ENCODE measurements at places on chromosomes 13 and 19.

DNA sequence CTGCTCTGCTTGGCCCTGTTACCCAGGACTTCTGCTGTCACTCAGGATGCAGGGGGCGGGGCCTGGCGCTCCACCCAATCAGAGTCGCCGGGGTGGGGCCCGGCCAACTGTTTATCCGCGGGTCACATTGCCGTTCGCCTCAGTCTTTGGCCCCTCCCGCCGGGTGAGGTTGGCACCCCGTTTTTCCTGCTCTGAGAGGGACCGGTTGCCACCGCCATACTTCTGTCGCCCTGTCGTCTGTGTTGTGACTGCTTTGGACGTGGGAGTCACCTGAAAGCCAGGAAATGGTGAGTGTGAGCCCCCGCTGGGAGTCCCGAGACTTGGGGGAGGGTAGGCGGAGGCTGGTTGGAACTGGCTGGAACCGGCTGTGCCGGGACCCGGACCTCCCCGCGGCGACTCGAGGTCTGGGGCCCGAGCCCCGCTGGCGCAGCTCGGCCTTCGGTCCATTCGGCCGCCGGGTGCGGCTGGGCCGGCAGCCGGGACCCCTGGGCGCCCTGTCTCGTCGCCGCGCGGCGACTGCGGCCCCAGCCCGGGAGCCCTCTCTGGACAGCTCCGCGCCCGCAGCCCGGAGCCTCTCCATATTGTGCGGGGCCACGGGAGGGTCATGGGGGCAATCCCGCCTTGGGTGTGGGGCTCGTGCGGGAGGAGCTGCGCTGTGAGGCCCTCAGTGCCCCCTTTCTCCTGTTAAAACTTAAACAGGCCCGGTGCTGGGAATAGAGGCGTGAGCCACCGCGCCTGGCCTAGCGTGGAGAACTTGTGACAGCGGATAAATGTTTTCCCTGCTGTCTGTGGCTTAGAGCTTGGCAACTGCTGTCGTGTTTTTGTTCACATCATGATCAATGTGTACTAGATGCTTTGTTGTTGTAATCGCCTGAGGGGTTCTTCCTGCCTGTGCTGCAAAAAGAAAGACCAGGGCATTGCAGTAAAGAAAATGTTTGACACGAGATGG is at the start of gene ZNF844:
ZNF844 (plus strand) TSS at position 142 of the 949 bp plus-strand sequence; CDS start at position 285, 143 bp downstream.
- peak; percentile 95 for DNase-seq

DNA sequence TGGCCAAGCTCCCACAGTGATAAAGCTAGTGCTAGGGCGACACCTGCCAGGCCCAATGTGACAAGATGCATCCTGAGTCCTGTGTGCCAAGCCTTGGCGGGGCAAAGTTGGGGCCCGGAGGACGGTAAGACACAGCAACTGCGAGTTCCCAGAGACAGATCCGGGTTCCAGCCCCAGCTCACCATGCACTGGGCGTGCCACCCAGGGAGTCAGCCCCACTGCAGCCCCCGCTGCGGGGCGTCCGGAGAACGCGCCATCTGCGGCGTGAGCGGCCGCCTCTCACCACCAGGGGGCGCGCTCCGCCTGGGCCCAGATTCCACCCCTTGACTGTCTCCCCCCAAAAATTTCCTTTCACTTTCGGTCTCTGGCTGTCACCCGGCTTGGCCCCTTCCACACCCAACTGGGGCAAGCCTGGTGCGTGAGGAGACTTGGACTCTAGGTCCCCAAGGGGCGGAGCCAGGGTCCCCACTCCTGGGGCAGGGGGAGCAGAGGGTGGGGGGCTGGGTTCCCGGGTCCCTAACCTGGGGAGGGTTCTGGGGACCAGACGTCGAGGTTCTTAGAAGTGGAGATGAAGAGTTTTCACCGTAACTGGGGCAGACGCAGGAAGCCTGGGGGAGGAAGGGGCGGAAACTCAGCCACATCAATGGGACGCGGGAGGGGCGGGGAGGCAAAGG is at the start of gene FLT3LG:
FLT3LG (plus strand) TSS at position 348 of the 674 bp plus-strand sequence. CDS start 425 bp downstream, outside the sequence.
- peak; percentile 83 for DNase-seq

- DNase-seq, result no peak
Observed at GRCh38 chr19:38055010-38055409, 148.0 kb downstream of the SIPA1L3 start.

DNA sequence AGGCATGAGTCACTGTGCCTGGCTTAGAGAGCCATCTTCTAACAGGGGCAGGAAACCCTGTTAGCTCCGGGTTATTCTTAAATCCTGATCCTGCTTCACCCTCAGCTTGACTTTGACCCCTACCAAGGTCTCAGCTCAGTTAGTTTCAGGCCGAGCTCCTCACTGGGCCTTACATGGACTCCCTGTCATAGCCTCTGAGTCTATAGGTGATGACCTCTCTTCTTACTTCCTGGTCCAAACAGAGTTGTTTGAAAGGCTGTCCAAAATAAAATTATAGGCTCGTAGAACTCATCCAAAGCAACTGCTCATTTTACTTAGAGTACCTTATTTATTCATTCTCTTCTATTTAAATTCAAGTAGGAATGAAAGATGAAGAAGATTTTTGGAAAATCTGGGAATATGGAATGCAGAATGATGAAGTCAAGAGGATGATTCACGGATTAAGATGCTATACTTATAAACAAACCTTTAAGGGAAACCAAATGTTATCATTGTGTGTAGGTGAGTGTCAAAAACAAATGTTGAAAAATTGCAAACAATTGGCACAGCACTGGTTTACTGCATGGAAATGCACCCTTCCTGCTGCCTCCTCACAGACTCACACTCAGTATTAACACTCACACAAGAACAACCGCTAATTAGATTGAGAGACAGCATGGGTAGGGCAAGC is 174.1 kb downstream of the RGCC start:
- DNase-seq, result peak; percentile 23

GRCh38 chr13:96967248-96967745 is 27.0 kb downstream of the OXGR1 start:
- DNase-seq, result peak; percentile 34
